ENCODE measurements at places on chromosomes 1 and 21.
A peak's percentile ranks its signal among the peaks of the same experiment; 100 is the strongest.

DNA sequence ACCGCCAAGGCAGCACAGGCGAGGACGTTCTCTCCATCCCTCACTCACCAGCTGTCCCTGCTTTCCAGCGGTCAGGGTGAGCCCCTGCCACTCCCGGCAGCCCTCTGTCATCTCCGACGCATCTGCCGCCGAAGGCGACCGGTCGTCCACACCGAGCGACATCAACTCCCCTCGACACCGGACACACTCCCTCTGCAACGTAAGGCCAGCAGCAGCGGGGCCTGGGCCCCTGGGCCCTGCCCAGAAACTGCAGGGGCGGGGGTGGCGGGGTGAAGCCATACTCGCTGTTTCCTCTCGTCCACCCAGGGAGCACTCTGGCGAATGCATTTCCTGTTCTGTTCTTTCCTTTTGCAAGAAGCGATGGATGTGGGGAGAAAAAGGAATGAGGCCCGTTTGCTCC, 93.4 kb upstream of the TMEM51 start:
- no peak for DNase-seq

- no peak for DNase-seq
These were observed 1208.3 kb upstream of the B3GALT2 start for GRCh38 chr1:194394676-194395075.

- peak; percentile 23 for DNase-seq
These were observed 382 bp downstream of the TRMT1L start for GRCh38 chr1:185156288-185156853.

- peak; percentile 44 for DNase-seq
These were observed 965 bp downstream of the ABCA4 start for GRCh38 chr1:94119796-94120569.

DNA sequence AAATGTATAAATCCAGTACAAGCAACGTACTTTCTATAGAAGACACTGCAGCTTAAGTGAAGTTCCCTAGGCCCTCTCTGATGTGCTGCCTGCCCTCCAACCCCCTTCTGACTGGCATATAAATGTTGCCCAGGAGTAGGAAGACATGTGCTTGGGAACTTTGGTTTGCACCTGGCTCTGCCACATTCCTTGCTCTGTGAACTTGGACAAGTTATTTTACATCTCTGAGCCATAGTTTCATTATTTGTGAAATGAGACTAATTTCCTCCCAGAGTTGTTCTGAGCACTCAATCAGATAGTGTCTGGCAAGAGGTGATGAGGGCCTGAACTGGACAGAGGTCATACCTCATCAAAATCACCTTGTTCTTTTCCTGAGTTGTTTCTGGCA, 3.5 kb upstream of the PHC2 start:
- DNase-seq = no peak

DNA sequence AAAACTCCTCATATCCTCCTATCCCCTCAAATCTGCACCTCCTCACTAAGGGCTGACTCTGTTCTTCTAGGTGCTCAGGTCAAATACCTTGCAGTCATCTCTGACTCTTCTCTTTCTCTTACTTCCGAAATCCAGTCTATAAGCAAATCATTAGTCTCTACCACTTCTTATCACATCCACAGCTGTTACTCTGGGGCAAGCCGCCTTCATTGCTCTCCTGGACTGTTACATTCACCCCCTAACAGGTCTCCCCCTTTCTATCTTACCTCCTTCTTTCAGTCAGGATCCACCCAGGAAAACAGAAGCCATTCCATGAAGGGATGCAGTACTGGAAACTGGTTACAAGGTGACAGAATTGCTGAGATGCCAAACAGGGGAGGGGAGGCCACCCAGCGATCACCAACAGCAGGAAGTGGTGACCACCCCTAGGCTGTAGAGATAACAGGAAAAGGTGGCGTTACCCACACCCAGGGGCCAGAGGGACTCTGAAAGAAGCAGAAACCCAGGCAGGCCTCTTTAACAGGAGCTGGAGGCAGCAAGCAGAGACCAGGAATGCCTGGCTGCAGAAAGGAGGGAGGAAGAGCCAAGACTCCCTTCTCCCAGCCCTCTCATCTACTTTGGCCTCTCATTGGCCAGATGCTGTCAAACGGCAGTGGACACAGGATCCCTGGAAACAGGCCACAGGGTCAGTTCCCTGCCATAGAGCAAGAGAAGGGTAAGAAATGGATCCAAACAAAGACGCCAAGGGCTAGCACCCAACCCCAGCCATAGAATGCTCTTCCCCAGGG, 55.5 kb upstream of the FOXO6 start:
- DNase-seq = no peak

- DNase-seq = no peak
These were observed 202.3 kb upstream of the CACYBP start for GRCh38 chr1:174797398-174797797.

GRCh38 chr1:228365271-228366061, 41.2 kb downstream of the TRIM11 start:
- DNase-seq = no peak

GRCh38 chr1:60425528-60425927, 352.0 kb upstream of the C1orf87 start:
- peak; percentile 30 for DNase-seq

- no peak for DNase-seq
These were observed 183.5 kb downstream of the DUSP10 start for GRCh38 chr1:221558396-221558795.

- DNase-seq = no peak
These were observed 581.8 kb downstream of the PLPP3 start for GRCh38 chr1:55997536-55997935.

DNA sequence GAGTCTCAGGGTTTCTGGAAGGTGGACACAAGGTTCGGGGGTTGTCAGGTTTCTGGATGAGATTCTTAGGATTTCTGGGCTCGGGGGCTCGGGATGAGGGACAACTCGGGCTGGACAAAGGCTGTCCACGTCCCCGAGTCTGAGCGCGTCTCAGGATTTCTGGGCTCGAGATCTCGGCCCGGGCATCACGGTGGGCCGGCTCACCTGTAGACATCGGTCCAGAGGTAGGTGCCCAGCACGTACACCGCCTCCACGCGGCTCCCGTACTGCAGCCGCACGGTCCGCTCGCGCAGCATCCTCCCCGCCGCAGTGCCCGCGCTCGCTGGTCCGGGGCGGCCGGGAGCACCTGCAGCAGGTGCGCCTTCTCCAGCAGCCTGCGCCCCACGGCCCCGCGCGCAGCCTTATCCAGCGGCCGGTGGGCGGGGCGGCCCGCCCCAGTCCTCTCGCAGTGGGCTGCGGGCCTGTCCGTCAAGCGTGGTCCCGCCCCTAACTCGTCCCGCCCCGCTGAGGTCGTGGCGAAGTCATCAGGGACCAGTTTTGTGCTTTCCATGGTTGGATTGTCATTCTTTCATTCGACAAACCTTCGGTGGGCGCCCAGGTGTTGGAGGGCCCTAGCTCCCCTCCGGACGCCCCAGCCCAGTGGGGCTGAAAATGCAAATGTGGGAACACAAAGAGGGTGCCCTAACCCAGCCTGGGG, at the start of gene PADI2:
TSS of gene PADI2 (minus strand) at position 376 of the 697 bp plus-strand sequence. CDS start at position 296, 80 bp downstream.
- peak; percentile 39 for DNase-seq

- no peak for DNase-seq
These were observed 1.3 kb upstream of the ENAH start for GRCh38 chr1:225654277-225654597.

DNA sequence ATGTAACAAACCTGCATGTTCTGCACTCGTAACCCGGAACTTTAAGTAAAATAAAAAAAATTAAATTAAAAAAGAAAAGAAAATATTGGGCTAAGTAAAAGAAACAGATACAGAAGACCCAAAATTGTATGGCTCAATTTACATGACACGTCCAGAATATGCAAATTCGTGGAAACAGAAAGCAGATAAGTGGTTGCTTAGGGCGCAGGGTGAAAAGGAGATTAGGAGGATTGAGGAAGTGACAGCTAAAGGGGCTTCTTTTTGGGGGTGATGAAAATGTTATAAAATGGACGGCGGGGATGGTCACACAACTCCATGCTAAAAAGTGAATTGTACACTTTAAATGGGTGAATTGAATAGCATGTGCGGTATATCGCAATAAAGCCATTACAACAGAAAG, 27.4 kb upstream of the ZBTB21 start:
- DNase-seq = no peak

GRCh38 chr1:230753586-230754251, 6.5 kb downstream of the CAPN9 start:
- peak; percentile 26 for DNase-seq

DNA sequence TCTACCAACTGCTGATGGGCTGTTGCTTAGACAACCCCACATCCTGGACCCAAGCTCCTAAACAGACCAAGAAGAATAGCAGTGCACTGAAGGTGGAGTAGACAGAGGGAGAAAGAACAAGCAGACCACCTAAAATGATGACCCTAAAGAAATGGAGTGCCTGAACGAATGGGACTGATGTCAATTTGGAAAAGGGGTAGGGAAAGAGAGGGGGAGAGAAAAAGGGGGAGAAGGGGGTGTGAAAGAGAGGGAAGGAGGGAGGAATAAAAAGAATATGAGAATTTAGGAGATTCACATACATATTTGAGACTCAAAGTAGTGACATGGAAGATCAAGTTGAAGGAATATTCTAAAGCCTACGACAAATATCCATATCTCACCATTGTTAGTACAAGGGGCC, 144.4 kb upstream of the DUSP10 start:
- no peak for DNase-seq

DNA sequence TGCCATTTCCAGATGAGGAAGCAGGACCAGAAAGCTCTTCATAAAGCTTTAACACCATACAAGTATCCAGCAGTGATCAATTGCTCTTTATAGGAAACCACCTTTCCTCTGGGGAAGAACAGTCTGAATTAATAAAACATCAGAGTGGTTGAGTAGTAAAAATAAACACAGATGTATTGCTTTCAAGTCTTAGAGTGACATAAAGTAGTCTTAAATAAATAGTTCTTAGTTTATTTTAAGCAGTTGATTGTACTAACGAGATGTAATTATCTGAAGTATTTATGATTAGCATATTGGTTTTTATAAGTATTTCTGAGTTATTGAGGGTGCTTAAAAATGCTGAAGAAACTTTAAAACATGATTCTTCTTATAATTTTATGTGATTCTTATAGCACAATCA, 67.0 kb downstream of the PRKAA2 start:
- no peak for DNase-seq

GRCh38 chr1:230567221-230567575, 75.1 kb upstream of the COG2 start:
- DNase-seq = no peak

GRCh38 chr1:202807926-202808757, at the start of gene KDM5B:
KDM5B (minus strand) TSS chr1:202808421; CDS start chr1:202808305, 116 bp downstream.
- DNase-seq = peak; percentile 87

DNA sequence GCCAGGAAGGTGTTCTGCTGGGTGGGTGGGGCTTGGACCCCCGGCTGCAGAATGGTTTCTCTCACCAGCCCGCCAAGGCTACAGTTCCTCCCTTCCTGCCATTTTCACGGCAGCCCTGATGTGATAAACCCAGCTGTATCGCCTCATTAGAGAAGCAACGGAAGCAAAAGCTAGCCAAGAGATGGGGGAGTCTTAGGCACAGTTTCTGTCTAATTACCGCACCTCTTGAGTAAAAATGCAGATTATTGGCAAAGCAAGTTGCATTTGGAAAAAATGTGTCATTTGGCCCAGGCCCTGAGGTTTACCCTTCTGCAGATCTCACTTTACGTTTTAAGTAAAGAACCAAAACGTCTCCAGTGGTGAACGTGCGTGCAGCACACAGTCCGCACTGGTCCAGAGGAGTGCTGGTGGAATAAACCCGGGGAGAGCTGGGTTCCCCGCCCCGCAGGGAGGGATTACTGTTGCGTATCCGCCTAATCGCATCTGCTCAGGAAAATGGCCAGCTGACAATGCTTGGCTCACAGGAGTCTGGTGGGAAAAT, 109.9 kb downstream of the GALNT2 start:
- DNase-seq = peak; percentile 86

DNA sequence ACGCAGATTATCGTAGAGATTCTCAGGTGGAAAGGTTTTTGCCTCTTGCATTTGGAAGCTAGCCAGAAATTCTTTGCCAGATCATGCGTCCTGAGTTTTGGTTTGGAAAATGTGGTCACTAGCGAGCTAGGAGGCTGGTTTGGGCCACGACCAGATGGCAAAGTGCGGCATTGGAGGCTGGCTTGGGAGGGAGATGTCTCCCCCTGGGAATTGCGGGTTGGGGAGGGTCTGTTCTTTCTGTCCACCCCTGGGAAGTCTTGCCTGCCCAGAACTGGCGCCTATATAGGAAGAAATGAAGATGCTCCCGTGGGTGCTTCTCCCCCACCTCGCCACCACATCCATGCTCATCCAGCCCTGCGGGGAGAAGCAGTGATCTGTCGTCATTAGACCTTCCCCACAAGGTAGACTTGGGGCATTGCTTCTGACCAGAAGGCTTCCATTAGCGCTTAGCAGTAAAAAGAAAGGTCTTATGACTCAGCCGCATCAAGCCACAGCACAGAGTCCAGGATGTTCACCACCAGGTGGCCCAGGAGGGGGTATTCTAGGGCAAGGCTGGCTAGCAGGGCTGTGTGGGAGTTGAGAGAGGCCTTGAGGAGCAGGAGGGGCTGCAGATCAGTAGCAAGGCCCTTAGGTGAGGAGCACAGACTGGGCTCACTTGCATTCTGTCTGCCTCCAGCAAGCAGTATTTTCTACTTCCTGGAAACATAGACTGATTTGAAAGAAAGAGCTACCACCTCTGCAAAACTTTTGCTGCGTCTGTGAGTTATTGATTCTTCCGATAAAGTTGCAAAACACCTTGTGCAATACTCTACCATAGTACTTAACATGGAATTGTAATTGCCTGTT, 1.5 kb upstream of the PTP4A2 start:
- DNase-seq = peak; percentile 87

- DNase-seq = no peak
These were observed 250.8 kb downstream of the FAM72C start for GRCh38 chr1:143721024-143721373.

- DNase-seq = peak; percentile 97
These were observed 49.8 kb downstream of the KCNJ15 start for GRCh38 chr21:38306433-38307141.

- DNase-seq = no peak
These were observed 176.0 kb downstream of the CAMTA1 start for GRCh38 chr1:6961289-6961688.

DNA sequence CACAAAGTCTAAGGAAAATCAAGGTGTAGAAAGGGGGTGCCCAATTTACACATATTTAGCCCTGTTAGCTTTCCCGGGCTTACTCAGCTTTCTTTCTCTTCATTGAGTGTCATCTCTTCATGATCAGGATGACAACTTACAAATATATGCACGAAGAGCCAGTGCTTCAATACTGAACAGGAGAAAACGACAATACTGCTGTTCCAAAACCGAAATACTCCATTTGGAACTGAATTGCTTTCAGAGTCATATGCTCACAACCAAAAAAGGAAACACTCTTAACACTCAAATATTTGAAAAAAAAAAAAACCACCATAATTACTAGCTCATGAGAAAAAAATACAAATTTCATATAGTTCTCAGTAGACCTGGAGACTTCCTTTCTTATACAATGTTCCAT, 272.1 kb upstream of the DUSP10 start:
- DNase-seq = no peak

DNA sequence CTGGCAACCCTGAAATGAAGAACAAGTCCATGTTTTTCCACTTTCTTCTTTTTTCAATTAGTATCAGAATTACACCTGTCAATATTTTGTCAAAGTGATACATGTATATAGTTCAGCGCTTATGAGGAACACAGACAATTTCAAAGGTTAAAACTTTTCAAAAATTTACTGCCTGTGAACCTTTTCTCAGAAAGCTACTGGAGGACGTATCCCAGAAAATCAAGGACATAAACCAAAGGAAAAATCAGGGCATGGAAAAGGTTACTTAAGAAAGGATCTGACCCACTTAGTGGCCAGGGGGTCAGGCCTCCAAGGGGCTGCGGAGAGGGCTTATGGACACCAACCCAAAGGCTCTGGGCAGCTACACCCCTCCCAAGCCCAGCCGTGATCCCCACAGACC, 81.1 kb upstream of the ACTRT2 start:
- no peak for DNase-seq

- DNase-seq = no peak
These were observed 63.9 kb upstream of the AK4 start for GRCh38 chr1:65084066-65084465.
